Cerebellar nuclear complex (tissue), 1 donor: ENCODE measurements at places on chromosomes 13 and 19.

DNA sequence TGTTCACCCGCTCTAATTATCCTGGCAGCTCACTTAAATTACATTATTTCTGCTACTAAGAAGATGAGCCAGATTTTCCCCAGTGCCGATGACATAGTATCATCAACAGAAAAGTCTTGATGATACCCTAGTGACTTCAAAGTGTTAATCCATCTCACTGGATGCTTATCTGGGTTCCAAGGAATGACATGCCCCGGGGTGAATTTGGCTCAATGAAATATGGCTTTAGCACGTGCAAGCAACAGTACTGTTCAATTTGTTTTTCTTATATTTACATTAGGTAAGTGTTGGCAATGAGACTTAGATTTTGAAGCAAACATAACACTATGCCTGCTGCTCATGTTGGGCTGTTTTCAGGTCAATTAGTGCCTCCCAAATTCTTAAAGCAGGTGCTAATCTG, 548.2 kb upstream of the SLITRK1 start:
- no peak for DNase-seq

DNA sequence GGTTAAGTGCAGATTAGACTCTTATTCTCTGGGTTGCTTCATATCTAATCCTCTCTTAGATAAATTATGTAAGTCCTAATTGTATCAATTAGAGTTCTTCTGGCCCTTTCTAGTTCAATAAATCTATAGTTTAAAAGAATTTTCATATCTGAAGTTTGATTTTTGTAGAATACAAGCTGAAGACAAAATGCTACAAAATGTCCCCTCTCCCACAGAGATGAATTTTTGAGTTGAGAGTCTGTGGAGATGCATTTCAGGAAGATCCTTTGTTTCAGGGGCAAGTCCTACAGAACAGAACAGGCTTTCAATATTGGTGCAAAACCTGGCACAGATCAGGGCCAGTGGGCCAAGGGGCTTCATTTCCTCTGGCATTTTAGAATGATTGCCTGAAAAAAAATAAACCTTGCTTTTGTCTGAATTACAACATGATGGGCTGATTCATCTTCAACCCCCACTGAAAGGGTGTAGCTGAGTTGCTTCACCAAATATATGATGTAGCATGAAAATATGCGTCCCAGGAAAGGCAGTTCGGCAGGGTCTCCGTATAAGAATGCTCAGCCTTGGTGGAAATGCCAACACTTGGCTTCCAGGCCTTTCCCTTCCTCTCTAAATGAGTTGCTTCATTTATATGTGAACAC, 6.4 kb upstream of the IPO5 start:
- DNase-seq, result no peak

DNA sequence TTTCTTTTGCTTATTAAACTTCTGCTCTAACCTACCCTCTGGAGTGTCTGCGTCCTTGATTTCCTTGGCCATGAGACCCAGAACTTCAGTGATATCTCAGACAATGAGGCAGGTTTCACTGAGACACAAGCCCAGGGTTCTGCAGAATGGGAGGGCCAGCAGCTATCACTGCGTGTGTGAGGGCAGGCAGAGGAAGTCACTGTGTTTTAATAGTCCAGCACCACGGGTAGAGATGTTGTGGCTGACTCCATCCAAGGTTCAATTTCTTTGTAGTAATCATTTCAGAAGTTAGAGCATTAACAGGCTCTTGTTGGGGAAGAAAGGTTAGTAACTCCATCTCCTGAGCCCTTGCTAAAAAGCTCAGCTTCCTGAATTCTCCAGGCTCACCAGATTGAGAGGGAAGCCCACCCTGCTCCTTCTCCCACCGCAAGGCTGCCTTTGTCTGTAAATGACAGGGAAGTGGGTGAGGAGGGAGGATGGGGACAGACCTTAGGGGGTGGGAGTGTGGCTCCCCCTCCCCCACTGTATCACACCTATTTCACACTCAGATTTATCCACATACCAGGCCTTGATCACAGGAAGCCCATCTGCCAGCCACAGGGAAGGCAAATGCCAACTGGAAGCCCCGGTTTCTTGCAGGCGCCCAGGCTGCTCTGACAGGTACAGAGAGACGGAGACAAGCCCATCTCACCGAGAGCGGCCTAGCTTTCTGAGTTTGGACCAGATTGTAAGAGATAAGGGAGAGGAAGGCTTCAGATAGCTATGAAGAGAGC, 2.1 kb downstream of the C19orf12 start:
- no peak for DNase-seq

DNA sequence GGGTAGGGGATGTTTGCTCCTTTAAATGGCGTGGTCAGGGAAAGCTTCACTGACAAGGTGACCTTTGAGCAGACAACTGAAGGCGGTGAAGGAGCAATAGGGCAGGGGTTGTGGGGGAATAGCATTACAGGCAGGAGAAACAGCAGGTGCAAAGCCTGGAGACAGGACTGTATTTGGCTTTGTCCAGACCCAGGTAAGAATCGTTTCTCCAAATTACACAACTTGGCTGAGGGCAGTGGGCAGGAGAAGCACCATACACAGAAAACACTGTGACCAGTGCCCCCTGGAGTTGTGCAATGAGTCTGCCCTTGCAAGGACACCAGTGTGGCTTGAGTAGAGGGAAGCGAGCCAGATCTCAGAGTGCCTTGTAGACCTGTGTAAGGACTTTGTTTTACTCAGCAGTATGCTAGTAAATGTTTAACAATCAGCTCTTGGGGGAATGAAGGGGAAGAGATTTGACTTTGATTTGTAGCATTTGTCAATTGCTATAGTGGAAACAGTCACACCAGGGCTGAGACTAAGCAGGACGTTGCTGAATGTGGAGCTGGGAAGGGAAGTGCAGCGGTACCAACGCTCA, 360.0 kb downstream of the DCT start:
- no peak for DNase-seq

DNA sequence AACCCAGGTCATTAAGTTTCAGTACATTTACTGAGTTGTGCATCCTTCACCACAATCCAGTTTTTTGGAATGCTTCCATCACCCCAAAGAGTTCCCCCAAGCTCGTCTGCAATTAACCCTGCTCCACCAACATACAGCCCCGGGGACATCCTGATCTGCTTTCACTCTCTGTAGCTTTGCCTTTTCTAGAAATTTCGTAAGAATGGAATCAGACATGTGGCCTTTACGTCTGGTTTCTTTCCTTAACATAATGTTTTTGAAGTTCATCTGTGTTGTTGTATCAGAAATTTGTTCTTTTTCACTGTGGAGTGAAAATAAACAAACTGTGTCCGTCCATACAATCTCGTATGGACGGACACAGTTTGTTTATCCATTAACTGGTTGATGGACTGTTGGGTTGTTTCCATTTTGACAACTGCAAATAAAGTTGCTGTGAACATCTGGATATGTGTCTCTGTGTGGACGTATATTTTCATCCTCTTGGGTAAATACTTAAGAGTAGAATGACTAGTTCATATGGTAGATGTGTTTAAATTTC, 2.9 kb downstream of the KLHL26 start:
- no peak for DNase-seq

DNA sequence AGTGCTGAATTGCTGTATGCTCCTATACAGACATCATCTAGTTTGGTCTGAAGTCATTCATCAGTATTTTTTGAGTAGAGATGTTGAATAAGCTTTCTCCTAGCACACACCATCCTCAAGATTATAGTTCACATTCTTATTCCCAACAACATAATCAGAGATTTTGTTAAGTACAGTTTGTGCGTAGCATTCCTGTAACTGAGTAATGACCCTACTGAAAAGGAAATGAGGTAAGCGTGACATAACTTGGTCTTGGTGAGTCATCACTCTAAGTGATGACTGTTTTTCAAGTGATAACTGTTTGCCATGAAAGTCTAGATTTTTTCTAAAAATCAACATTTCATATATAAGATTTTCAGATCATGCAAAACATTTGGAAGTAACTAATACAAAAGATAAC, 18.5 kb upstream of the FAM216B start:
- DNase-seq, result no peak

DNA sequence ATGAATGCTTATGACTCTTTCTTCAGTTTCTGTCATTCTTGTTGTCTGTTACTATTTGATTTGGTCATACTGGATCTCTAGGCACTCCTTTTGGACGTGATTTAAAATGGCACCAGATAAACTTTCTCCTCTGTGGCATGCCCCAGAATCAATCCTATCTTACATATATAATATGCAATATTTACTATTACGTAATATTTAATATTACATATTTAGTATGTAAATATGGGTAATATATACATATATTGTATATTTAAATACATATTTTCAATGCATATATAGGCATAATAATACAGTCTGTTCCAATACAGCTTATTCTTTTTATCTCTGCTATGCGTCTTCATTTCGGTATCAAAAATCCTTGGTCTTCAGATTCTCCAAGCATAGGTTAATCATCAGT, 104.4 kb upstream of the PRR20A start:
- DNase-seq, result no peak

- no peak for DNase-seq
Measured at GRCh38 chr13:48654511-48654910, 782 bp downstream of the CYSLTR2 start.

DNA sequence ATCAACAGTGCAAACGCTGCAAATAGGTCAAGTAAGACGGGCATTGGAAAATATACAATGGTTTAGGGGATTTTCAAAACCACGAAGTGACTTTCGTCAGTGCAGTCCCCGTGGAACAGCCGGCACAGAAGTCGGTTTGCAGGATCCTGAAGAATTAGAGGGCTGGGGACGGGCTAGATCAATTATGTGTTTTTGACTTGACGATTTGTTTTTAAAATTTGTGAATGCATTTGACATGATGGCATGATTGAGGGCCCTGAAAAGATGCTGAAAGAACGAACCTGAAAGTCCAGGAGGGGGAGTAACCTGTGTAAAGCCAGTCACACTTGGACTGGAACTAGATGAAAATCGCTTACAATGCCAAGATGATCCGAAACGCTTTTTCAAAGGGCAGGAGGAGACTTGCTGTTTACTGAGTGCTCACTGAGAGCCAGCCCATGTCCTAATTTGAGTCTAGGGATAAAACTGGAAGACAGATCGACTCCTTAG, 8.9 kb upstream of the DGKH start:
- DNase-seq, result no peak

GRCh38 chr13:75963302-75963701, 327.2 kb downstream of the LMO7 start:
- DNase-seq, result no peak

GRCh38 chr13:30030141-30030750, 179.8 kb upstream of the UBL3 start:
- DNase-seq, result no peak

DNA sequence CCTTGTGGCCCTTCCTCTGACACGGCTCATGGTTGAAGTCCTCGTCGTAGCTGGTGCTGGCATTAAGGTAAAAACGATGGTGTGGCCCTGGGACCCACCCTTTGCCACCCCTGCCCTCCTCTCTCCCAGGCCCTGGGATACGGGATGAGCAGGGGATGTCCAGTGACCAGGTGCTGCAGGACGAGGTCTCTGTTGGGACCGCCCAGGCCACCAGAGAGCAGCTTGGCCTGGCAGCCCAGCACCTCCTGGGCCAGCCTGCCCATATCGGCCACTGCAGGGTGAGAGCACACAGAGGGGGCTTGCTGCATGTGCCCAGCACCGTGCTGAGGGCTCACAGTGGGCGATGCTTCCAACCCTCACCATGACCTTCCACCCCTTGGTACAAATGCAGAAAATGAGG, 6.4 kb downstream of the ACTMAP start:
- no peak for DNase-seq

DNA sequence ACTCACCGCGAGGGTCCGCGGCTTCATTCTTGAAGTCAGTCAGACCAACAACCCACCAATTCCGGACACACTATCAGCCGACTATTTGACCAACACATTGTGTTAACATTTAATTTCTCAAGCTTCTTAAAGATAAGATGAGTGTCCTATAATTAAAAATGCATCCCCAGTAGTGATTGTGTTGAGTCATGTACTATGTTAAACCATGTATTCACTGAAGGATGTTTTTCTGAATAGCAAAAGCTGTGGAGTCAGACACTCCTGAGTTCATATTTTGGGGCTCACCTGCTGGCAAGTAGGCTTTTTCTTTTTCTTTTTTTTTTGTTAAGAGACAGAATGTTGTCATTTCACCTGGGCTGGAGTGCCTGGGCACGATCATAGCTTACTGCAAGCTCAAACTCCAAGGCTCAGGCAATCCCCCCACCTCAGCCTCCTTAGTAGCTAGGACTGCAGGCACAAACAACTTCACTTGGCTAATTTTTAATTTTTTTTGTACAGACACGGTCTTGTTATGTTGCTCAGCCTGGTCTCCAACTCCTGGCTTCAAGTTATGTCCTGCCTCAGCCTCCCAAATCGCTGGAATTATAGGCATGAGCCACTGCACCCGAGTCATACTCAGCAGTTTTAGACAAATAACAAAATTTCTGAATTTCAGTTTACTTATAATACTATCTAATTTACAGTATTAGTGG, 606.9 kb downstream of the PCDH9 start:
- no peak for DNase-seq

GRCh38 chr19:677201-677600, 1.0 kb downstream of the FSTL3 start:
- DNase-seq, result no peak

- no peak for DNase-seq
Measured at GRCh38 chr13:36115306-36115705, 15.9 kb downstream of the DCLK1 start.

DNA sequence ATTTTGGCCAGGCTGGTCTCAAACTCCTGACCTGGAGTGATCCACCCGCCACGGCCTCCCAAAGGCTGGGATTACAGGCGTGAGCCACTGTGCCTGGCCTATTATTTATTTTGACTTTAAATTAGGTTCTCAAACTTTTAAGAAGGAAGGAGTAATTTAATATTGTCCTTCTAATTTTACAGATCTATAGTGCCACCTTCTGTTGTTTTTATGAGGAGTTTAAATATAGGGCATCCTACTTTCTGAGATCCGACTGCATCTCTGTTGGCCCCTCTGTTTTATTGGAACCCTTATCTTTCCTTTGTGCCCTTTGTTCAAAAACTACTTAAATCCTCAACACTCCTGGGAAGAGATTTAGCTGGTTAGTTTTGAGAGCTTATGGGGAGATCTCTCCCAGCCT, 25.4 kb upstream of the ZMYM5 start:
- no peak for DNase-seq

DNA sequence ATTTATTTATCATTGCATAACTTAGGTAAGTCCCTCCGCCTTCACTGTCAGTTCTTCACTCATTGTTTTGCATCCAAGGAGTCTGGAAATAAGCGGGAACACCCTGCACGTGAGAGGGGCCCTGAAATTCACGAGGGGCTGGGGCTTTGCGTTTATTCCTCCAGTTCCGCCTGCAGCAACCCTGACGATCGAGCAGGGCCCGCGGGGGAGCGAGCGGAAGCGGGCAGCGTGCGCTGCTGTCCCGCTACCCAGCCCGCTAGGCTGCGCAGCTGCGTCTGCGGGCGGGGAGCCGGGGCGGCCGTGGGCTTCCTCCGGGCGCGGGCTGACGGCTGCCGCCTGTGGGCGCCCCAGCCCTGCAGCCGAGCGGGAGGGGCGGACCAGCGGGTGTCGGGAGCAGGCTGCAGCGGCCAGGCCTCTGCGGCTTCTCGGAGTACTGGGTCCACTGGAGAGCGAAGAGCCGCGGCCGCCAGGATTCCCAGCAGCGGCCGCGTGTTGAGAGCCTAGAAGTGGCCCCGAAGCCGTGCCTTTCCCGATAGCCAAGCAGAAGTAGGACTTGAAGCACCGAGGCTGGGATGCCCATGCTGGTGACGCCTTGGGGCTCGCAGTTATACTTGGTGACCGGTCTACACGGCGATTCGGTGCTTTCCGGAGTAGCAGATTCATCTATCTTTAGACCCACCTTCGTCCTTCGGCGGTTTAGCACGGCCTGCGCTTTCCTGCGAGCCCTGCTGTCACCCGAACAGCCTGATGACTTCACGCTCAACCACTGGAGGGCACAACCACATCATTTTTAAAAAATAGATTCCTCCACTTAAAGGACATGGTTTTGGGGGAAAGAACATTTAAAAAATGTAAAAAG, 32.9 kb upstream of the SACS start:
- DNase-seq, result no peak

GRCh38 chr13:112444416-112445399, 68.6 kb downstream of the SPACA7 start:
- no peak for DNase-seq
